ENCODE measurements at places on chromosomes 3 and 15.

- DNase-seq, result no peak
These were observed 3.8 kb downstream of the ATG3 start for GRCh38 chr3:112557976-112558375.

DNA sequence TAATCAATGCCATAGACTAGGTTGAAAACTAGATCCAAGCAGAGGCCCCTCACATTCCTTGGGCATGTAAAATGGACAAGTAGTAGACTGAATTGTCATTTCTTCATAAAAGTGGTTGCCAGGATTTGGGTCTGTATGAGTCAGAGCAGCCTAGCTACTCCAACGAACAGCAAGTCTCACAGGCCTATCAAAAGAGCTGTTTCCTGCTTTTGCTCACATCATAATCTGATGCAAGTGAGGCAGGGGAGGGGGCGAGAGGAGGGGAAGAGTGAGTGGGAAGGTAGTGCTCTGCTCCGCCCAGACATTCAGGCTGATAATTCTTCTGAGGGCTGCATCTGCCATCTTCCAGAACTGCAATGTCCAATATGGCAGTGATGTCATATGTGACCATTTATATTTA lies 228.9 kb upstream of the PRICKLE2 start:
- DNase-seq, result no peak

DNA sequence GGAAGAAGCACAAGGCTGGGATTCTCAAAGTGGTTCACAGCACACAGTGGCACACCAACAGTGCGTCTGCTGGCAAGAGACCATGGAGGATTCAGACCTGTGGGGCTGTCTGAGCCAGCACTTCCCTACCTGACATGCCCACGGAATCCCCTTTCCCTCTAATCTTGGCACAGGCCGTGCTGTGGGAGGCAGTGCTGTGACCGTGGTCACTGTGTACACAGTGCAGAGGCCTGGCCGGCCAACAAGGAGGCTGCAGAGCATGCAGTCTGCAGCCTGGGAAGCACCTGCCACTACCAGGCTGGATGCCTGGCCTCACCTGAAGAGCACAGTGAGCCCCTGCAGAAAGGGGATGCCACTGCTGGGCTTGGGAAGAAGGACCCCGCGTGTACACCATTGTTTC lies 301.0 kb upstream of the LYSMD4 start:
- no peak for DNase-seq

DNA sequence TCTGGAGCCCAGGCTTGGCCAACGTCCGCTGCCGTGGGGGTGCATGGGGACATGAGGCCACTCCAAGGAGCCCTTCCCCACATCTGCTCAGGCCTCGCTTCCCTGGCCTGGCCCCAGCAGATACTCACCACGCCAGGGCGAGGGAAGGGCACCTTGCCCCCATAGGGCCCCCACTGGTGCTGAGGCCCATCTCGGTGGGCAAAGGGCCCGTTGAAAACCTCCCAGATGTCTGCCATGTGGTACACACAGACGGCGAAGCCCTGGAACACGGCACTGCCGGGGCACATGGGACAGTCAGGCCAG lies 4.7 kb downstream of the SEMA3G start:
- DNase-seq, result no peak

DNA sequence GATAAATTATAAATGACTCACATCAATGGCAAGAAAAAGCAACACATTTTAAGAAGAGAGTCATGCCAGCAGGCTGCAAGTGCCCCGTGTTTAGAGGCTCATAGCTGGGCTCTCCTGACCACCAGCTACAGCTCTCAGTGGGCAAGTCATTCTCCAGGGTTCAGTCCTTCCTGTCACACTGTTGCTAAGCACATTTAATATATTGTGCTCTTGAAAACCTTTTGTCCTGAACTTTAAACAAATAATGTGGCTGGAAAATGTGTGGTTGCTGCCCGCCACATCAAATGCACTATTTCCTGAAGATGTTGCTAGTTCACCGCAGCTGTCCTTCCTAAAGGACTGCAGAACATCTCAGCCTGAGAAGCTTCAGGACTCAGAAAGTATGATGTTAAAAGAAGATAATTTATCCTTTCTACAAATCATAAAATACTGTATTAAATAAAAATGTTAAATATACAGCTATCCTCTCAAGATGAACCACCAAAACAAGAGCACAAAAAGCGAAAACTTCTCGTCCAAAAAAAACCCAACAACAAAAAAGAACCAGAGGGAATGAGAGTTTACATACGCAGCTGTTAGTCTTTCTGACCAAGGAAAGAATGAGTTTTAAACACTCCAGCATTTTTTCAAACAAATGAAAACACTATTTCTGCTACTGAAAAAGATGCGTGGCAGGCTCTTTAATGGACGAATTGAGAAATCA lies 951 bp downstream of the TARS3 start:
- DNase-seq, result no peak

DNA sequence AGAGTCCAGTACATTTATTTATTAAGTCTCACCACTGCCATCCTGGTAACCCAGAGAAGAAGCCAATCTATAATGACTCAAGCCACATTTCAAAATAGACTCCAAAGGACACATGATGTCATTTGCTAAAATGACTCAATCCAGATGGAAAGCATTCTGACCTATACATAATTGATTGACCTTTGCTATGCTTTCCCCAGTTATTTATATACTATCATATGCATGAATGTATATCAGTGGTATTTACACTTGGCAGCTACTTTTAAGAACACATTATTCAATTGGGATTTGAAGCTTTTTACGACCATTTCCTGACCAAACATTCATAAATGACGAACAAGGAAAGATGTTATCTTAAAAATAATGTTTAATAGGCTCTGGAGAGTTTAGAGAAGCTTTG lies 297.2 kb downstream of the FHIT start:
- DNase-seq, result no peak

- DNase-seq, result no peak
These were observed 56.6 kb downstream of the ETV5 start for GRCh38 chr3:186052096-186052840.

DNA sequence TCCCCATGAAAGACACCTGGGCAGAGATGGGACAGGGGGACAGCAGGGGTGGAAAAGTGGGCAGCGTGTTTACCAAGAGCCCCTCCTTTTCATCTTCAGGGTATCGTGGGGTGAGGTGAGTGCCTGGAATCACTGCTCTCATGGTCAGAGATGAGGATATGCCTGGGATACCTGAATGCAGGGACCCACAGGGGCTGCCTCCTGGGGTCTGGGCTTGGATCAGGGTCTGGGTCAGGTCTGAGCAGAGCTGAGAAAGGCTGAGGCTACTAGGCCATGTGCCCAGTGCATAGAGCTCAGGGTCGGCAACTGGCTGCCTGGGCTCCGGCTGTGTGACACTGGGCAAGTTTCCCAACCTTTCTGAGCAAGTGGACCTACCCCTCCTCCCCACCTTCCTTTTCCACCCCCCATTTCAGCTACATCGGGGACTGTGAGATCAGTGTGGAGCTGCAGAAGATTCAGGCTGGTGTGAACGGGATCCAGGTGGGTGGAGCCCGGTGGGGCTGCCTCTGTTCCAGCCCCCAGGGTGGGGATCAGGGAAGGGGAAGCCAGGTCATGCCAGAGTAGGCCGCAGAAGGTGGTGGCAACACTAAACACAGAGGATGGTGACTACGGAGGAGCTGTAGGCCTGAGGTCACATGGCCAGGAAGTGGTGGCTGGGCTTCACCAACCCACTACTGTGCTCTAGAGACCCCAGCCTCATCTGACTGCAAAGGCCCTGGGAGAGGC lies 24.5 kb downstream of the ESYT3 start:
- no peak for DNase-seq

DNA sequence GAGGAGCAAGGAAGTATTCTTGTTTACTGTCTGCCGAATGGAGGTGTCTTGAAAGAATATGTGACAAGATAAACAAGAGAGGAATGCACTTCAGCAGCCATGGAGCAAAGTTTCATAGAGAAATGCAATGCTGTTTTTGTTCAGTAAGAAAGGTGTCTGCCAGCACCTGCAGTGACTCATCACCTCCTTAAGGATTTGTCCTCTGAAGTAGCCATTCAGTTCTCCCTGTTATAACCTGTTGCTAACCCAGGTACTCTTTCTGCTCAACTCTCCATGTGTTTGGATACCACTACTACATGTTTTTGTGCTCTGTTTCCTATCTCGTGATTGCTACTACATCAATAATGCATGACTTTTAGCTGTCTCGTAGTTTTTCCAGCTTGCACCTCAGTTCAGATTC lies 328.9 kb downstream of the CHL1 start:
- no peak for DNase-seq

DNA sequence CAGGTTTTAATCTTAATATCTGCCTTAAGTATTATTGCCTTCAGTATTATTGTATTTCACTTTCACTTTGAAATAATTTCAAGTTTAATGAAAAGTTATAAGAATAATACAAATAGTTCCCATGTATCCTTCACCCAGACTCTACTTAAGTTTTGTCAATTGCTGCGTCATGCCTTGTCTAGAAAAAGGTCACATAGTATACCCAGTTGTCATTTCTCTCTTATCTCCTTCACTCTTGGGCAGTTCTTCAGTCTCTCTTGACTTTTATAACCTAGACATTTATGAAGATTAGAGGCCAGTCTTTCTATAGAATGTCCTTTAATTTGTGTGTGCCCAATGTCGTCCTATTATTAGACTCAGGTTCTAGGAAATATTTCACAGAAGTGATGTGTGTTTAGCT lies 367.7 kb downstream of the LSAMP start:
- DNase-seq, result no peak

DNA sequence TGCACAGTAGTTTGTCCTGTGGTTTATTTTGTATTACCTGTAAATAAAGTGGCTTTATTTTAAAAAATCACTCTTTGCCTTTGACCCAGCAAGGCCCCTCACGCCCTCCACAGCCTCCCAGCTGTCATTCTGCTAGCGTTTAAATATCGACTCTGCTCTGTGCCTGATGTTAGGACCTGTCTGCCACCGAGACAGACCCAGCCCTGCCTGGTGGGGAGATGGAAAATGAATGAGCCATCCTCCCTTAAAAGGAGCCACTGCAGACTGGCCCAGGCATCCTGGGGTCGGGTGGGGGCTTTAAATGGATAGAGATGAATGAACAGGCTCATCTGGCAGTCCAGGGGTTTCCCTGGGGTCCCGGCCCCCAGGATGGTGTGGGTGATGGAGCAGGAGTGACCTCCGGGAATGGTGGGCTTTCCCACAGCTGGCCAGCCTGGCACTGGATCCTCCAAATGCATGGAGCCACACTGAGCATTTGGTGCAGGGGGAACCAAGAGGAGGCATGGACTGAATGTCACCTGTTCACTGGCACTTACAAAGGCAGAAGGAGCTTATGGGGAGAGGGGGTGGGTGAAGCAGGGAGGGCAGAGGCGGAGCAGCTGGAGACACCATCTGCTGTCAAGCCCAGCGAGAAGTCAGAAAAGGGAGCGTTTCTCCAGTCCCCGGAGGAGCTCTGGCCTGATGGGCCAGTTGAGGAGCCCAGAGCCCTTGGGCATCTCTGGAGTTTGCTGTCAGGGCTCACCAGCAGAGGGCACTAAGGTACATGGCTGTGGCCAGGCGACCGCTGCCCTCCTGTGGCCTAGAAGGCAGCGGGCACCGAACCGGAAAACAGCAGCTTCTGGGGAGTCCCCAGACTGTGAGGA lies 11.9 kb downstream of the GRM2 start:
- DNase-seq, result peak; percentile 94

- no peak for DNase-seq
These were observed 17.5 kb downstream of the LMCD1 start for GRCh38 chr3:8519156-8519555.

DNA sequence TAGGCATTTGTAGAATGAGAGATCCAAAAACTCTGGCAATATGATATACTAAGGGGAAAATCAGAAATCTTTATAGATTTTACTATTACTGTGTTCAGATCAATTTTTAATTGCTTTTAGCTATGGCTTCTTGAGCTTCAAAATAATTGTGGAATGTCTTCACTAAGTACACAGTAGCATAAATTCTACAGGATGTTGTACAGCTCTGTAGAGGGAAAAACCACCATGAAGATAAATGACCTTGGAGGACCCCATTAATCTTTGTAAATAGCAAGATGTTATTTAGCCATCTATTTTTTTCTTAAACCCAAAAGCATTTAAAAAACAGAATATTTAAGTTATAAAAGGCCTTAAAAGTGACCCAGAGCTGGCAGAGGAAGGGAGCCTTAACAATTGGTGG lies 43.9 kb upstream of the FNDC3B start:
- DNase-seq, result no peak

- DNase-seq, result peak; percentile 59
These were observed 6.4 kb upstream of the ISL2 start for GRCh38 chr15:76330080-76330680.

GRCh38 chr3:37566730-37567129 lies 294.9 kb upstream of the CTDSPL start:
- DNase-seq, result no peak

GRCh38 chr3:45548681-45549075 lies 45.9 kb upstream of the LIMD1 start:
- no peak for DNase-seq

DNA sequence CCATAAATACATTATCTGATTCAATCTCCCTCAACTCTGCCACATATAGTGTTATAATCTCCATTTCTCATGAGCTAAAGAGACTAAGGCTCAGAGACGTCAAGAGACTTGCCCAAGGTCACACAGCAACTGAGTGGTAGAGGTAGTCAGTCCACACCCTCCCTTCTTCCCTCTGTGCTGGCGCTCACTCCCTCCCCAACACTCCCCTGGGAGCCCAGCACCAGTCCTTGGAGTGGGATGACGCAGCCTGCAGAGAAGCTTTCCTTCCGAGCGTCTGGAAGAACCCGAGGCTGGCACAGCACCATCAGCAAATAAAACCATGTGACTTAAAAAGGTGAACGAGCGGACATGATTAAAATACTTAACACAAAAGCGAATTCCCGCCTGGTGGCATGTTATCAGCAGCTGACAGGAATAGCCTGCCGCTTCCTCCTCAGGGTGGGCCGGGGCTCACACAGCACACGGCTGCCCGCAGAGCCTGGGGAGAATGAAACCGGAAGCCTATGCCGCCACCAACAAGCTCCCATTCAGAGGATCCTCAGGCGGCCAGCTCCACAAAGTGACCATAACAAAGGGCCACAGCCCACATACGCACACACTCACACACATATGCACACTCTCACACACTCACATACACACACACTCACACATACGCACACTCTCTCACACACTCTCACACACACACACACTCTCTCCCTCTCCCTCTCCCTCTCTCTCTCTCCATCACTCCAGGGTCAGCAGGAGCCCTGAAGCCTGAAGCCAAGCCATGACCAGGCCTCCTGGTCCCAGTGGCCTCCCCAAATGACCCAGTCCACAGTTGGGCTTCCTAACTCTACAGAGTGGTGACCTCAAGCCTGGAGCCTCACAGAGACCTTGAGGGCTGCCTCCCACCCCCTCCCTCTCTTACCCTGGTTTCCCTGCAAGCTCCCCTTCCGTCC lies 120.5 kb downstream of the XXYLT1 start:
- no peak for DNase-seq

DNA sequence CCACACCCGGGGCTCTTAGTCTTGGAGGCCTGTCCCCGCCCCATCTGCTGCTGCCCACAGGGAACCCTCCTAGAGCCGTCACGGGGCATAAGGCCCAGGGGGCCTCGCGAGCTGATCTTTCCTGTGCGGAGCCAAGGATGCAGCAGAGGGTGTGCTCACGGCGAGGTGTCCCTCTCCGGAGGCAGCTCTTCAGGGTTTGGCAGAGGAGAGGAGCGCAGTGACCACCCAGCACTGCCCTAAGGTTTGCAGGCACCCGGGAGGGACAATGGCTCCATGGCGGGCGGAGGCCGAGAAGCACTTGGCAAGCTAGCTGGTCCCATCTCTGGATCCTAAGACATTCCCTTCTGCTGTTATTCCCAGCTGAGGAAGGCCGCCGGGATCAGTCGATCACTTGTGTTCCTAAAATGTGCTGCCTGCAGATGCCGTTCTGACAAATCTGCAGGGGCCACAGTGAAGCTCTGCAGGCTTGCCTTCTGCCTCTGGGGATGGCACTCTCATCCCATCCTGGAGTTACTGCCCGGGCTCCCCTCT lies 47.4 kb upstream of the PCSK6 start:
- DNase-seq, result no peak

Data from NCI-H524 (cell line).